Stimulated activated CD4-positive, alpha-beta T cell treated with anti-CD3 and anti-CD28 coated beads, Interleukin-2, amount 100 ng/mL, for 4 hours (primary cell): ENCODE measurements at places on chromosomes 2 and 18.

GRCh38 chr2:239122421-239123110, 274.7 kb downstream of the TWIST2 start:
- no peak for DNase-seq

DNA sequence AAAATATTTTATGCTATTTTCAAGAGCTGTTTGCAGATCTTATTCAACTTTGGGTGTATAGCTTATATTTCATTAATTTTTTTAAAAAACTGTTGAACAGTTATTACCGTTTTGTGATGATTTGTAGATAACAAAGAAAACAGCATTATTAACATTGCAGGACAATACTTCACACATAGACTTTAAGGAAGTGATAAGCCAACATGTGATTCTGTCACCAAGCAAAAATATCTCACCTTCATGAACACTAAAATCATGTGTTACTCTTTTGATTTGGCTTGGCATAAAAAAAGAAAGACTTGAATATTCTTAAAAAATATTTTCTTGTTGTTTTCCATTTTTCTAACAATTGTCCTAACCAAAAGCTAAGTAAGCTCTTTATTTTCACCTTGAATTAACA, 33.0 kb downstream of the SLC35F5 start:
- DNase-seq: no peak

DNA sequence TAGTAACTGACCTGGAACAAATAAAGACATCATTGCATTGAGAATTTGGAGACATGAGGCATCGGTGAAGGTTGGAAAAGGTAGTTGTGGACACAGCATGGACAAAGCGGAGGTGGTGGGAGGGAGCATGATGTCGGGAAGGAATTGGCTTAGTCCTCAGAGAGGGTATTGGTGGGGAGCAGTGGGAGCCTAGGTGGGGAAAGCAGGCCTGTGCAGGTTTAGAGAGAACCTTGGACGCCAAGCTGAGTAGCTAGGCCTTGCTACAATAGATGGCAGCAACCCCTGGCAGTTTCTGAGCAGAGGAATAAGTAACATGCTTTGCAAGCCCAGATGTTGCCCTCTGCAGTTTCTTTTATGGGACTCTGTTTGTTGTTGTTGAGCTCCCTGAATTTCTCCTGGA, 177.1 kb upstream of the LHCGR start:
- DNase-seq: no peak

- no peak for DNase-seq
Observed at GRCh38 chr18:72772916-72773315, 94.9 kb downstream of the NETO1 start.

DNA sequence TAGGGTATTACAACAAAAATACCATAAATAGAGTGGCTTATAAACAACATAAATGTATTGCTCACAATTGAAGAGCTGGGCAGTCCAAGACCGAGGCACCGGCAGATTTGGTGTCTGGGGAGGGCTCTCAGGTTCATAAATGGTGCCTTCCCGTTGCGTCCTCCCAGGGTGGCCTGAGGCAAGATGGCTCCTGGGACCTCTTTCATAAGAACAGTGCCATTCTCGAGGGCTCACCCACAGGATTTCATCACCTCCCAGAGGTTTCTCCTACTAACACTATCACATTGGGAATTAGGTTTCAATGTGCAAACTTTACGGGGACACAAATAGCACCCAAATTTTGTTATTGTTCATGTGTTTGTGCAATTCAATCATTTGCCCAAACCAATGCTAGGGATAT, 793.5 kb upstream of the HS6ST1 start:
- DNase-seq: no peak

DNA sequence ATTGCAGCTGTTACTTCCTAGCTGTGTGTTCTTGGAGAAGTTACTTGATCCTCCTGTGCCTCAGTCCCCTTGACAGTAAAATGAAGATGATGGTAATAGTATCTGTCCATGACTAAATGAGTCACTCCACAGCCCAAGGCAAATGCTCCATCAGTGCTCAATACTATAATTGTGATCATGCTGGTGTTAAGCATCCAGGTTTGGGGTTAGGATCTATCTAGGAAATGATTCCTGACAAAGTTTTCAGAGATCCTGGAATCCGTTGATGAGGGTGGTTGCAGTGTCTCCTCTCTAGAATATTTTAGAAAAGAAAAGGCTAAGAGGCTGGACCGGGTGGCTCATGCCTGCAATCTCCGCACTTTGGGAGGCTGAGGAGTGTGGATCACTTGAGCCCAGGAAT, 2.7 kb upstream of the PRELID3A start:
- DNase-seq: no peak

DNA sequence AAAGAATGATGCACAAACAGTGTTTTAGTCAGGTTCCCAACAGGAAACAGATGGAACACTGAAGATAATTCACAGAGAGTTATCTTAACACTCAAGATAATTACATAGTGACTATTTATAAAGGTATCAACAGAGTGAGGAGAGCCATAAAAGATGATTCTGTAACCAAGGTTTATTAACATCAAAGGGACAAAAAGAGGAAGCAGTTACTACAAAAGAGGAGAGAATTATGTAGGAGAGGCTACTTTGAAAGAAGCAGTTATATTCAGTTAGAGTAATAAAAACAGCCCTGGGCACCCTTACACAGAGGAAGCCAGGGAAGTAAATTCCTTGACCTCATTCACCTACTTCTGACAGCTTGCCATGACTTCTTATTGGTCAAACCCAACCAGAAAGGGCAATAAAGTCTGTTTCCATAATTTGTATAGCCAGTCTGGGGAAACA, 326.5 kb upstream of the SLC39A10 start:
- DNase-seq: no peak

- no peak for DNase-seq
Observed at GRCh38 chr2:62538756-62539155, 32.8 kb upstream of the TMEM17 start.

- peak; percentile 18 for DNase-seq
Observed at GRCh38 chr2:11344956-11345677, 681 bp upstream of the ROCK2 start.

GRCh38 chr18:32683044-32683443, 89.8 kb downstream of the KLHL14 start:
- no peak for DNase-seq

GRCh38 chr2:113304702-113305101, 26.0 kb upstream of the PAX8 start:
- DNase-seq: no peak

DNA sequence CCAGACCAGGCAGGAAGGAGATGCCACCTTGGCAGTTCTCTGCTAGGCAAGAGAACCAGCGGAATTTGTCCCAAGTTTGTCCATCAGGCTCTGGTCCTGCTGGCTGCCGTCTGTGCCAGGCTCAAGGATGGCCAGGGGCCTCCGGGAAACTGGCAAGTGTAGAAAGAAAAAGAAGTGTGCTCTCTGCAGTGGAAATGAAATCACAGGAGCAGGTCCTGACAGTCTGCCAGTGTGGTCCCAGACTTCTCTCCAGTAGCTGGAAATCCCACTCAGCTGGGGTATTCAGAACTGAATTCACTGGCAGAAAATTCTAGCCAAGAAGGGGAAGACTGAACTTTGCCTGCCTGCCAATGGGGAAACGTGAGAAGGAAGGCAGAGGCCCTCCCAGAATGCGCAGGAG, 91.0 kb downstream of the STPG4 start:
- DNase-seq: no peak

GRCh38 chr18:4672162-4672561, 217.1 kb upstream of the DLGAP1 start:
- no peak for DNase-seq

DNA sequence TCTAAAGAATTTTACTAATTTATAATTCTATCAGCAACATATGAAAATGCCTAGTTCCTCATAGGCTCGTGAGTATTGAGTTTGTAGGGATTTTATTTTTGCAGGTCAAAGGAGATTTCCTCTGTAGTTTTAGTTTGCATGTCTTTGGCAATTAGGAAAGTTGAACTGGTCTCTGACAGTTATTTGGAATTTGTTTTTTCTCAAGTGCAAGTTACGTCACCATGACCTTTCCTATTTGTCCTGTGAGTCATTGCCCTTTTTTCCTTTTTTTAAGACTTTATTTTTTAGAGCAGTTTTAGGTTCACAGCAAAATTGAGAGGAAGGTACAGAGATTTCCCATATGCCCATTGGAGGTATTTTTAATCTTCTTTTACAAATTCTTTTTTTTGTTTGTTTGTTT, 29.0 kb downstream of the RAMP1 start:
- DNase-seq: no peak

DNA sequence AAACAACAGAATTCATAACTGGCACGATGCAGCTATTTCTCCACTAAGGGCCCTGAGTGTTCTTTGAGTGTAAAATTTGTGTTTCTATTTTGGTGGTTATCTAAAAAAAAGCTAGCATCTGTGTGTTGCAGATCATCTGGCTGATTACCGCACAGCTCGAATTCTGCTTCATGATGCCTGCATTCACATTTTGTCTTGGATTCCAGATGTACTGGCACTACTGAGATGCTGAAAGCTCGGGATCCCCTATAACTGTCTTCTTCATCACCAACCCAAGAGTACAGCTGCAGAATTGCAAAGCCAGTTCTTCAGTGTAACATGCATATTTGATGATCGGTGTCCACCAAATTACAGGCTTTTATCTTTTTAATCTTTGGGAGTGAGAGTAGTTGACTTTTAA, 51.6 kb upstream of the ZNF532 start:
- DNase-seq: no peak

DNA sequence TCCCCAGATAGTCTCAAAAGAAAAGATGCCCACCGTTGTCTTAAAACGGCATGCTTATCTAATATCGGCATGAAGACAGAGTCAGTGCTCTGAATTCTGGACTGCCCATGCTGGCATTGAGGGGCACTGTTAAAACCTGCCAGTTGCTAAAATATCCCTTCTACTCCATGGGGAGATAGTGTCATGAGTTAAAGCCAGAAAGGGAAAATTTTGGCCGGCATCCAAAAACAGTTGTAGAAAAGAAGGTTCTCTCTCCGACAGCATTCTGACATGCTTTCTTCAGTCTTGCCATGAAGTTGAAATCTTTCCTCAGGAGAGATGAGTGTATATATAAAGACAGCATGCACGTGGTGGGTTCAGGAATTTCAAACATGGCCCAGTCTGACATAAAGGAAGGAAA, 401.3 kb upstream of the PIK3C3 start:
- no peak for DNase-seq

DNA sequence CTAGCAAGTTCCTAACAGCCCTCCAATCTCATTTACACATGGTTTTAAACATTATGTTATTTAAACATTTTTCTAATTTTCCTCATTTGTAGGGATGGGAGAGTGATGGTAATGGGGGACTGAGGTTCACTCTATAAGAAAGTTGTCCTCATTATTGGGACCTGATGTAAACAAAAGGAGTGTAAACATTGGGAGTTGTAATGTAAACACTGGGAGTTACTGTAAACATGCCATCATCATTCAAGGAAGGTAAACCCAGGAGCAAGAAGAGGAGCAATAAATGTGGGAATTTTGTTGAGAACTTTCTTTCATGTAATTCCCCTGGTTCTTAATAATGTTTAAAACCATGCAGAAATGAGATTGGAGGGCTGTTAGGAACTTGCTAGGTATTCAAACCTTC, 17.8 kb downstream of the RFTN2 start:
- DNase-seq: no peak

GRCh38 chr18:25223211-25223610, 128.8 kb downstream of the ZNF521 start:
- no peak for DNase-seq

DNA sequence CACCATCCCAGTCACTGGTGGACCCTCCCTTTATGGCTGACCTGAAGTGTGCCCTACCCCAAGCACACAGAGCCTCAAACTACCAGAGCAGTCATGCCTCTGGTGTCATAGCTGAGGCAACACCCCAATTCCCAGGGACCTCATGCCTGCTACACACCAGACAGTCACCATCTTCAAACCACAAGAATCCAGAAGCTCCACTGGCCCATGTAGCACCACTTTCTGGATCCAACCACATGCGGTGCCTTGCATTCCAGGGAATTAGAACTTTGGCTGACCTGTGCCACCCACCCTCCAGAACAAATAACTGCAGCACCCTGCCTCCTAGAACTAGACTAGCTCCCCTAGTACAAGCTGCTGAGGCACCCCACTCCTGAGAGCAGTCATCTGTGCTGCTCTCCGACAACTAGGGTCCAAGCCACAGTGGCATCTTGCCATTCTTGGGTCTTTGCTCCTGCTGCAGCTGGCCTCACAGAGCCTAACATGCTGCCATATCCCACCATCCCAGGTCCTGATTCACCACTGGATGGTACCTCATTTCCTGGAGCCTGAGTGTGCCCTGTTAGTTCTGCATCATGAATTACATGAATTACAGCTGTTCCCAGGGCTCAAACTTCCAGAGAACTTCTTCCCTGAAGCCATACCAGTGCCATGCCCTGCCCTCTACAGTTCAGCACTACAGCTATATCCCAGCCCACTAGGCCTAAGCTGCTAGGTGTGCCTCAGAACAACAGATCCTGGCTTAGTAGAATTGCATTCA, 243.8 kb upstream of the CHST9 start:
- no peak for DNase-seq

- no peak for DNase-seq
Observed at GRCh38 chr2:241072553-241073165, 29.4 kb downstream of the MTERF4 start.

DNA sequence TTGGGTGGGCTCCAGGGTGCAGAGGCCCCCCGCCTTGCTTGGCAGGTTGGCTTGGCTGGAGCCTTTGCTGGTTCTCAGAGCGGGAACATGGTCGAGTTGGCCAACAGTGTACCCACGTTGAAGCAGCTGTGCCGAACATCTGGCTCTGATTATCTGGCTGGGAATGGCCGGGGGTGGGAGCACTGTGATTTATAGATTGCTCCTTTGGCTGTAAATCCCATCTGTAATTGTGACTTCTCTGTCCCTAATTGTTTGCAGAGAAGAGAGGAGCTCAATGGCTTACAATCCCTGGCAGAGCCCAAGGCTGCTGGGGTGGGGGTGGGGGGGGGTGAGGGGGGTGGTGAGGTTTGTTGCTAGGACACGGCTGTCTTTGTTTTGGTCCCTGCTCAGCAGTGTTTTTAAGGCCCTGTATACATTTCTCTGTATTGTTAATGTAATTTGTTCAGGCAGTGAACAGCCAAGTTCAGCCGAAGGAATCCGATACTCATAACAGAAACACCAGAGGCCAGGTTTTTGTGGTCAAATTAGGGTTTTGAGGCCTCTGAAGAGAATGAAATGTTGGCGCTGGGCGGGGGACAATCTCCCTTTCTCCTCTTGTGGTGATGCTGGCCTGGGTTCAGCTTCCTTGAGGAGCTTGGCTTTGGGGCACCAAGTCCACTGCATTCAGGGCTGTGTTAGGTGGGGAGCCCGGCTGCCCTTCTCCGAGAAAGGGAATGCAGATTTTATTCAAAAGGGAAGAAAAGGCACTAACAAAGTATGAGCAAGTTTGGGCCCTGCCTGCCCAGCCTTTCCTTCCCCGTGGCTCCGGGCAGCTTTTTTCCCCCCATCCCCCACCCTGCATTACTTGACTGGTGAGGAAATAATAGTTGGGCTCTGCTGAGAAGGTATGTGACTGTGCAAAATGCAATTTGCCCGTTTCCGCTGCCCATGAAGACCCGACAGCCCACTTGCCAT, 82.5 kb downstream of the TCF7L1 start:
- no peak for DNase-seq

DNA sequence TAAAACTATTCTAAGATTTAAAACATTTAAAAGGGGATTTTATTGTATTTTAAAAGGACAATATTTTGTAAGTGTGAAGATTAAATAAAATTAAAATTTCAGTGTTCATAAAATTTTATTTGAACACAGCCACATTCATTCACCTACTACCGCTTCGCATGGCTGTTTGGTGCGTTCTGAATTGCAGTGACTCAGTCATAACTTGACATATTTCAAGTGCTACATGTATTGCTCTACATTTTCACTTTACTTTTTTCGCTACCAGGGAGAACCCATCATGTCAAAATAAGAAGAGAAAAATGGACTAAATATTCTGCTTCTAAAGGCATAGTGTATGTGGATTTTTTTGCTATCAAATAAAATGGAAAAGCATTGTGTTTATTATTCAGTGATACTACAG, 8.7 kb downstream of the PTH2R start:
- no peak for DNase-seq
